Left renal pelvis (tissue), 4 donors: ENCODE measurements at places on chromosomes 1 and 21.

GRCh38 chr1:45198185-45198584 lies 8.2 kb downstream of the ZSWIM5 start:
- DNase-seq = no peak

DNA sequence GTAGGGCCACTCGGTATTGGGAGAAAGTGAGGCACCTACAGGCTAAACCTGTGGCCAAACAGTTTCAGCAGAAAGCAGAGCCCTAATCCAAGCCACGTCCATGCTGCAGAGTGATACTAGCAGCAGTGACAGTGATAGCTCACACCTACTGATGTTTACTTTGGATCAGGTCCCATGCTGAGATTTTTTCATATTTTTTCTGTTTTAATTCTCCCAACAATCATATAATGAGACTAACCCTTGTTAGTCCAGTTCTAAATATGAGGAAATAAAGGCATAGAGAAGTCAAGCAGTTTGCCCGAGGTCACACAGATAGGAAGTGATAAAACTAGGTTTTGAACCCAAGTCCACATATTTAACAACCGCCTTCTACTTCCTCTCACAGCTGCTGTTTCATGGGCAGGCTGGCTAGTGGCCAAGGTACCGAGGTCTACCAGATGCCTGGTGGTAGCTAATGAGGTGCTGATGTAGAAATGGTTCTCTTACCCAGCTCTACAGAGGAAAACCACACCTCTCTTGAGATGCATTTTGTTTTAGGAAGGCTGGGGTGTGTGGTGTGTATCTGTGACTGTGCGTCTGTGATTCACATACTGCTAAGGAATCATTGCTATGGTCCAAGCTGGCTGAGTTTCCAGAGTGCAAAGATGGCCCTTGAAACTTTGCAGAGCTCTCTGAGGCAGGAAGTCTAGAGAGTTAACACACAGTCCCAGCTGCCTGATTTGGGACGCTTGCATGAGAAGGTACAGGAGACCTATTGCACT lies 80.3 kb upstream of the ARTN start:
- DNase-seq = no peak

GRCh38 chr1:24481843-24482610 lies 20.6 kb upstream of the RCAN3 start:
- DNase-seq = no peak

GRCh38 chr1:33224166-33224707 lies 32.1 kb upstream of the ZNF362 start:
- no peak for DNase-seq

- DNase-seq = no peak
Measured at GRCh38 chr1:201275253-201275666, 8.0 kb upstream of the PKP1 start.

- DNase-seq = no peak
Measured at GRCh38 chr1:67771749-67772148, 61.5 kb downstream of the GNG12 start.

DNA sequence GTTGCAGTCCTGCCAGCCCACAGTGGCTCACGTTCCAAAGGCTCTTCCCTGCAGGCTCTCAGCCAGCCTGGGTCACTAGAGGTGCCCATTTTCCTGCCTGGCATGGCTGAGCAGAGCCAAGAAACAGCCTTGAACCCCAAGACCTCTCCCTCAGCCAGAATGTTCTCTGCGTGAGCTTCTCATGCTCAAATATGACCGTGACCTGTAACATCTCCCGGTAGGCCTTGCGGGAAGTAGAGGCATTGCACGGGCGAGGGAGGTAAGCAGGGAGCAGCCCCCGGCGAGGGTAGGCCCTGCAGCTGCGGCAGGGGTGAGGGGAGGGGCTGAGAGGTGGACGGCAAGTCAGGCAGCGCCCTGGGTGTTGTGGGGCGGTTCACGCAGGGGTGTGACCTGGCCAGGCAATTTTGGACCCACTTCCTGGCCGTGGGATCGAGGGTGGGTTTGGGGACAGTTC lies 20.0 kb downstream of the RRP1 start:
- no peak for DNase-seq

GRCh38 chr1:106584107-106584506 lies 472.4 kb upstream of the PRMT6 start:
- no peak for DNase-seq

- no peak for DNase-seq
Measured at GRCh38 chr1:198623752-198624647, 14.8 kb upstream of the PTPRC start.

DNA sequence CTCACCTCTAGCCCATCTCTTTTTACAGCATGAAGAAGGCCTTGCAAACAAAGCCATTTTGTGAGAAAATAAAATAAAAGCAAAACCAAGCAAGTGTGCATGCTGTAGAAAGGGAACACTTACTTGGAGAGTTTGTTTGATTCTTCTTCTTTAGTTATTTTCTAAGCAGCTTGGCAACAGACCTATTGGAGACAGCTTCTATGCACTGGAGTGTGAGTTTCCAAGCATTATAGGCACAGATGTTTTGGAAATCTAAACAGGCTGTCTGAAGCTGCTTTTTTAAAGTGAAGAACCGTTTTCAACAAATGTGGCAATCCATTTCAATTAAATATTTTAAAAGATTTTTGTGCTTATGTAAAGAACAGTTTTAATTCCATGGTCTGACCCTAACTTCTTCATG lies 76.6 kb downstream of the NGF start:
- DNase-seq = no peak

- DNase-seq = no peak
Measured at GRCh38 chr1:193448682-193449461, 262.5 kb upstream of the B3GALT2 start.

- no peak for DNase-seq
Measured at GRCh38 chr1:98480271-98480670, 181.2 kb upstream of the SNX7 start.

DNA sequence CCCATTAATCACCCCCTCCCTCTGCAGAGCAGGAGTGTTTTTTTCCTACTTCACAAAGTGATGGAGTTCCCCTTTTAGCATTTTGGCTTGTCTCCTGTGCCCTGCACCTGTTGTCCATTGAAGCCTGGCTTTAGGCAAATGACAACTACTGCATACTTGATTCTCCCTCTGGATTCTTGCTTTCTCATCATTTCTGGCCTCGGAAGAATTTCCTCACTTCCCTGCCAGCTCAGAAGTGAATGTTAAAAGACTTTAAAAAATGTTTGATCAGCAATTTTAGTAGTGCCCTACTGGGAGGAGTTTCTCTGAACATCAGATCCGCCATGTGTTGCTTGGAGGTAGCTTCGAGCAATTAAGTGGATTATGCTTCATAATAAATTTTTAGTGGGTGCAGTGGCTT lies 28.1 kb downstream of the RCOR3 start:
- no peak for DNase-seq

DNA sequence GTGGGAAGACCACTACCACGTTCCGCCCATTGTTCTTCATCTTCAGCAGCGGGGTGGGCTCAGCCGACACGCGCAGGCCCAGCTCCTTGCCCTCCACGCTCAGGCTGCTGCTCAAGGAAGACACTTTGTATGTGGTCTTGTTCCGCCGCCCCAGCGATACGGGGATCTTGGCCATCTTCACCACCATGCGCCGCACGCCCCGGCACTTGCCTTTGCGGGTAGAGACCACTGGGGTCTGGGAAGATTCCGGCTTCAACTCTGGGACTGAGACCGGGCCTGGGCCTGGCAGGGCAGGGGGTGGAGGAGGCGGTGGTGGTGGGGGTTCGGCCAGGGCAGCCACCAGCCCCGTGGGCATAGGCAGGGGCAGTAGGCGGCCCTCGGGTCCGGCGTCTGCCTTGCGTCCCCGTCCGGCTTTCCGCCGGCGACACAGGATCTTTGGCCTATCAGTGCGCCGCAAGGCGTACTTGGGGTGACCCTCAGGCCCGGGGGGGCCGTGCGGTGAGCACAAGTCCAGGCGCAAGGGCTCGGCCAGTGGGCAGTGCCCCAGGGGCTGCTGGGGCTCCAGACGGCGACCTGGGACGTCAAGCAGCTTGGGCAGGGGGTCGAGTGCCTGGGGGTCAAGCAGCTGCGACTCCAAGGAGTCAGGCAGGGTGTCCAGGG lies 53.3 kb downstream of the AHDC1 start:
- no peak for DNase-seq

DNA sequence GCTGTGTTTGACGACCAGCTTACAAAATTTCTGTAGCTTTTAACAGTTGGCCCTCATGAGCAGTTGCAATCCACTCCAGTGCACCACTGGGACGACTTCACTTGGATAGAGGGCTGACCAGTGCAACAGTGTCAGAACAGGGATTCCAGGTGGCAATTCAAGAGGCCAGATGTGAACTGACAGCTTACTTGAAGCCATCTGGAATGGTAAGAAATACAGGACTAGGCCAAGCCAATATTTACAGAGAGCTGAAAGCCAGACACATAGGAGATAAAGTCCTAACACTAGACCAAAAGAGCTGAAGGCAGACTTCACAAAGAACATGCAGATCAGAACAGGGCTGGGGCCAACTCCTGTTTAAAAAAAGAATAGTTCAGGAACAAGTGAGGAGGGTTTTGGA lies 93.5 kb upstream of the NFIA start:
- DNase-seq = no peak
